ENCODE measurements at places on chromosomes 7 and 10. TPM values are rescaled to one million over a fixed set of nuclear protein-coding genes. Genes with fewer than 3 reads are reported as not detected.

APBB1IP gene
- total RNA-seq: not detected

GIMAP8 gene
- total RNA-seq: not detected

TET1 gene
- 1.8 TPM for total RNA-seq

A1CF gene
- total RNA-seq: not detected

DPCD gene
- total RNA-seq: 53.5 TPM

SNX10 gene
- total RNA-seq: 0.17 TPM

CTTNBP2 gene
- 2.5 TPM for total RNA-seq

HSPA12A gene
- total RNA-seq: 4.7 TPM

LLCFC1 gene
- not detected for total RNA-seq

EPHB4 gene
- 42.2 TPM for total RNA-seq

CCSER2 gene
- total RNA-seq: 8.8 TPM

FGFBP3 gene
- 2.2 TPM for total RNA-seq

CNPY4 gene
- 16.1 TPM for total RNA-seq

DGKI gene
- total RNA-seq: 1.2 TPM

GRM3 gene
- total RNA-seq: not detected

CACNB2 gene
- 2.2 TPM for total RNA-seq

SLC26A3 gene
- not detected for total RNA-seq

DMBT1 gene
- total RNA-seq: not detected

TMEM184A gene
- under 0.01 TPM for total RNA-seq

OR13A1 gene
- total RNA-seq: not detected

CC2D2B gene
- not detected for total RNA-seq

AFAP1L2 gene
- 1.9 TPM for total RNA-seq

PLA2G12B gene
- not detected for total RNA-seq

LEP gene
- total RNA-seq: not detected

FBXL13 gene
- total RNA-seq: 0.30 TPM

PAPSS2 gene
- 41.7 TPM for total RNA-seq

TSPAN12 gene
- 0.17 TPM for total RNA-seq

ZNF722 gene
- not detected for total RNA-seq

MPP7 gene
- total RNA-seq: 0.84 TPM

BUD23 gene
- total RNA-seq: 79.7 TPM

LRGUK gene
- not detected for total RNA-seq

SLC13A4 gene
- total RNA-seq: 0.59 TPM

PRR15 gene
- total RNA-seq: not detected

TEX47 gene
- not detected for total RNA-seq

KCNH2 gene
- 0.15 TPM for total RNA-seq

ZNF727 gene
- not detected for total RNA-seq

KIF11 gene
- 37.5 TPM for total RNA-seq

LRRC4 gene
- total RNA-seq: 0.45 TPM

ABCB1 gene
- not detected for total RNA-seq

OR2A42 gene
- not detected for total RNA-seq

All from bronchus fibroblast of lung (primary cell).